ENCODE measurements at places on chromosomes 5 and 9.

- H3K4me1 ChIP-seq: peaks cover 6% of the 10 kb centered on the region
- H3K36me3 ChIP-seq: no peaks in the 10 kb centered on the region
These were observed 275.2 kb downstream of the CWC27 start for GRCh38 chr5:65043843-65044359.

- no peak overlapping the region for H3K4me3 ChIP-seq
- H3K4me1 ChIP-seq: no peaks in the 10 kb centered on the region
- no peak overlapping the region for H3K27ac ChIP-seq
- H3K27me3 ChIP-seq: no peaks in the 10 kb centered on the region
- no peak for DNase-seq
These were observed 21.6 kb downstream of the GAS1 start for GRCh38 chr9:86925686-86926085.

- no peak overlapping the region for H3K4me3 ChIP-seq
- H3K27ac ChIP-seq: no peak overlapping the region
- no peaks in the 10 kb centered on the region for H3K4me1 ChIP-seq
- H3K36me3 ChIP-seq: no peaks in the 10 kb centered on the region
These were observed 29.7 kb upstream of the MEIKIN start for GRCh38 chr5:131974956-131975726.

GRCh38 chr5:55714339-55714738, 2.2 kb upstream of the SLC38A9 start:
- no peaks in the 10 kb centered on the region for H3K36me3 ChIP-seq
- no peak for DNase-seq
- no peak overlapping the region for H3K4me3 ChIP-seq
- no peak overlapping the region for H3K27ac ChIP-seq

- H3K4me3 ChIP-seq: no peak overlapping the region
- no peak overlapping the region for H3K27ac ChIP-seq
- H3K36me3 ChIP-seq: no peaks in the 10 kb centered on the region
- no peaks in the 10 kb centered on the region for H3K27me3 ChIP-seq
These were observed 316.2 kb upstream of the CLINT1 start for GRCh38 chr5:158174918-158175851.

Measured in RWPE2 (cell line).